ENCODE measurements at places on chromosomes 1 and 21. TPM values are rescaled to one million over a fixed set of nuclear protein-coding genes. Genes with fewer than 3 reads are reported as not detected.

Gene TMEM81
- total RNA-seq, result 2.3 TPM

Gene RABIF
- total RNA-seq, result 14.7 TPM

Gene KTI12
- total RNA-seq, result 4.3 TPM

Gene CCDC27
- total RNA-seq, result not detected

Gene FAM76A
- total RNA-seq, result 17.5 TPM

Gene SLC25A34
- total RNA-seq, result 8.1 TPM

Gene DCAF8
- total RNA-seq, result 123 TPM

Gene CYP2J2
- 45.6 TPM for total RNA-seq

Gene FBXO28
- total RNA-seq, result 35.0 TPM

Gene C1orf56
- total RNA-seq, result 1.3 TPM

DNA sequence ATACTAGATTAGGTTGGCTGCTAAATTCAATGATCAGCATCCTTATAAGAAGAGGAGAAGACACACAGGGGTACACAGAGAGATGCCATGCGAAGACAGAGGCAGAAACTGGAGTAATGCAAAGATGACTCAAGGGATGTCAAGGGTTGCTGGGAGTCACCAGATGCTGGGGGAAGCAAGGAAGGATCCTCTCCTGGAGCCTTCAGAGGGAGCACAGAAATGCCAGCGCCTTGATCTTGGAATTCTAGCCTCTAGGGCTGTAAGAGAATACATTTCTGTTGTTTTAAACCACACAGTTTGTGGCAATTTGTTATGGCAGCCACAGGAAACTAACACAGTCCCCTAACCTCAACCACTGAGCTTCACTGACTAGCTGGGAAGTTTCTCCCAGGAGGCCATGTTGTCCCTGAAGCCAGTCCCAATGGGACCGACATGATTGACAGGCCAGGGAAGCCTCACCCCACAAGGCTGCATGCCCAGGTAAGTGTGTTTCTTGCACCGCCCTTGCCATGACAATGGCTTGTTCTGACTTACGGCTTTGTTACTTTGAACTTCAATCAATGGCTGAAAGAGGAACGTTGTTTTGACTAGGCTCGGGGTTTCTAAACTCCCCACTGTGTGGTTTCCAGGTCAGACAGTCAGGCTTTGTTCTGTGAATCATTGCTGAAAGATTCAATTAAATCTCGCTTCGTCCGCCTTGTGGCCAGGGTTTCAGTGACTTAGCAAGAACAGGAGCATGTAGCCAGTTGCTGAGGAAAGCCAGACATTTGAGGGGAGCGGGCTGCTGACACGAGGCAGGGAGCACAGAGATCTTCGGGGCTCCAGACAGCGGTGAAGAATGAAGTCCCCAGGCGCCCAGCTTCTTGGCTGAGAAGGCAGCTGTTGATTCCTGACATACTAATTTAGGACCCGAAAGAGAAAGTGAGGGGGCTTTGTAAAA is 62.3 kb downstream of the RUNX1 start:
- DNase-seq, result no peak

- no peak for DNase-seq
Measured at GRCh38 chr1:19229828-19230325, 19.8 kb upstream of the UBR4 start.

- DNase-seq, result no peak
Measured at GRCh38 chr1:78049396-78049795, 3.6 kb downstream of the GIPC2 start.

DNA sequence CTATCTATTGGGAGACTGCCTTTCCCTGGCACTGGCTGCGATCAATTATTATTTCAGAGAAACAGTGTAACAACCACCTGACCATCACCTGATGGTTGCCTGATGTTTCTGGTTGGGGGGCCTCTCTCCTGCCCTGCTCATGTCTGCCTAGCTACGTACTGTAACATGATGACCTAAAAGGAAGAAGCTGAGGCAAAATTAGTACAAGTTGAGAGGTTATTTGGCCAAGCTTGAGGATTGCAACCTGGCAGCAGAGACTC is 58.3 kb downstream of the OLFML3 start:
- no peak for DNase-seq

DNA sequence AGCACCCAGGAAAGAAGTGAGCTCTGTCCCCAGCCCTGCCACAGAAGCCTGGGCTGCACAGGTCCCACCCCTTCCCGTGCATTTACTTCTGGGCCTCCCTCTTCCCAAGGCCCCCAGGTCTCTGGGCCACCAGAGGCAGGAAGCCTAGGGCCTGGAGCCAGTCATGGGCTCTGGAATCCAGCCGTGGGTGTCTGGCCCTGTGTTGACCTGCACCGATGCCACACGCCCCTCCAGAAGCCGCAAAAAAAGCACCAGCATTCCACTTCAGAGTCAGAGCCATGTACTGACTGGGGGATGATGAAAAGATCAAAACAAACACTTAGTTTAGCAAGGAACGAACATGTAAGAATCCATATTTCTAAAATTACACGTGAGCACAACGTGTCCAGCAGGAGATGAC is 141.7 kb downstream of the NPHP4 start:
- DNase-seq, result no peak

- DNase-seq, result no peak
Measured at GRCh38 chr1:234537236-234537635, 58.3 kb upstream of the TARBP1 start.

GRCh38 chr1:160993544-160994193 is 27.3 kb downstream of the F11R start:
- DNase-seq, result no peak

DNA sequence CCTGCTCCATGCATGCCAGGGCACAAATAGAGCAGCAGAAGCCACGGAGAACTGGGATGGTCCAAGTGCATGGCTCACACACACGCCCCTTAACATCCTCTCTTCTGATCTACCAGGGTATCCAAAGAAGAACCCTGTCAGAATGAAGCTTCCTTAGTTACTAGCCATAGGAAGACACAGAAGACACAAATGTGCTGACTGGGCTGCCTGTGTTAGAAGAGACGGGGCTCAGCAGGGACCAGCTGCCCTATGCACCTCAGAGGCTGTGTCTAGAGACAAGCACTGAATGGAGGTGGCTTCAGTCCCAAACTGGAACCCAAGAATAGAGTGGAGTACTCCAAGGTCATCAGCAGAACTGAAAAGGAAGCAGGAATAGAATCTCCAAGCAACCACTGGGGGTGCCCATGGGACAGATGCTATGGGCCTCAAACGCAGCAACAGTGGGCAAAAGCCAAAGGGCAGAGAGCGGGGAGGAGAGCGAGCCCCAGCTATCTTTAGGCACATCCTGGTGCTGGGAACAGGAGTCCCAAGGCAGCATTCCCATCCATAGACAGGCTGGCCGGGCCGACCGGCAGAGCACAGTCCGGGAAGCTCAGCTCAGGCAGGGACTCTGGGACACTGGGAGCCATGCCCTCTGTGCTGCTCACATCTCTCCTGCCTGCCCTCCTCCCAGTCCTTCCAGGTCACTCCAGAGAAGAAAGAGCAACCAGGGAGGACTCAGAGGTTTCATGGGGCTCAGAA is 9.5 kb downstream of the SLC6A9 start:
- DNase-seq, result no peak

- DNase-seq, result no peak
Measured at GRCh38 chr21:34132926-34133325, 59.5 kb downstream of the MRPS6 start.

- no peak for DNase-seq
Measured at GRCh38 chr1:34776911-34777310, 4.1 kb upstream of the GJB3 start.

DNA sequence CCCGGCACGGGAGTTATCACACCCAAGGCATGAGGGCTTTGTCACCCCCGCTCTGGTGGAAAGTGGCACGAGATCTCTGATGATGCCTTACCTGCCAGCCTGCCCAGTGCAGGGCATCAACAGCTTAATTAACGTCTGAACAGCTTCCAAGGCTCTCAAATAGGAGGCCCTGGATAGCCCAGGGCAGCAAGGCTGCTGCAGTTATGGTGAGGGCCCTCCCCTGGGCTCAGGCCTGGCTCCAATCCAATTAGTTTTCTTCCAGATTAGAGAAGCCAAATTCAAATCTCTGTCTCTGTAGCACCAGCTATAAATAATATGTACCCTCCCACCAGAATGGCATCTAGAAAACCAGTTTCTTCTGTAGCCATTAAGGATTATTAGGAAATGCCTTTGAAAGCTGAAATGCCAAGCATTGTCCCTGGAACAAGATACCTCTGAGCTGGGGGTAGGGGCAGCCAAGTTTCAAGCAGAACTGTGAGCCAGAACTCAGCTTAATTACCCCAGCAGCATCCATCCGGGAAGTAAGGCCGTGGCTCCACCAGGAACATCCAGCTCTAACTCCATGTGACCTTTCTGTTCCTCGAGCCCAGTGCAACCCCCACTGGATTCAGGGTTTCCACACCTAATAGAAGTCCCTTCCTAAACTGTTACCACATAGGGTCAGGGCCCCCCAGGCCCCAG is 12.5 kb downstream of the QSOX1 start:
- DNase-seq, result no peak

GRCh38 chr1:183810121-183810520 is 5.2 kb downstream of the RGL1 start:
- peak; percentile 22 for DNase-seq

- DNase-seq, result no peak
Measured at GRCh38 chr21:43345746-43346409, 81.1 kb downstream of the SIK1 start.

GRCh38 chr1:174022976-174023277 is 770 bp upstream of the RC3H1 start:
- DNase-seq, result no peak

DNA sequence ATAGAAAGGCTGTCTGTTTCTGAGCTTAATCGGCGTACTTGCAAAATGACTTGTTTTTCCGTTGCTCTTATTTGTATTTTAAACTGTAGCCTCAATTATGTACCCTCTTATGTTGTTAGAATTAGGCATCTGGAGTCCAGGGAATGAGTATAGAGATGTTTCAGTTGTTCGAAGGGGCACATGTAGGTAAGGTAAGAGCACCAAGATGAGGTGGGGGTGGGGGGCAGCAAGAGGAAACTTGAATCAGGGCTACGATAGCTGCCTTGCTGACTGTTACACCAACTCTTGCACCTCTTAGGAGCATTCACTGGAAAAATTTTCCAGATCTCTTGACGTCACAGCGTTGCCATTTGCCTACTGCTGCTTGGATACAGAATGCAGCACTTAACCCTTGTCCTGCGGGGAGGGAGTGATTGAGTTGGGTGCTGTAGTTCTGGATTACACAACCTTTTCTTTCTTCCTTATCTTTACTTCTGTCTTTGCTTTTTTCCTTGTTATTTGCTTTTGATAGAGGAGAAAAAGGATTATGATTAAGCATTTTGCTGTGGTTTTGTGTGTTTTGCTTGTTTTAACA is 3.2 kb downstream of the ATP1B1 start:
- no peak for DNase-seq

GRCh38 chr1:6891781-6892579 is 106.7 kb downstream of the CAMTA1 start:
- DNase-seq, result no peak

DNA sequence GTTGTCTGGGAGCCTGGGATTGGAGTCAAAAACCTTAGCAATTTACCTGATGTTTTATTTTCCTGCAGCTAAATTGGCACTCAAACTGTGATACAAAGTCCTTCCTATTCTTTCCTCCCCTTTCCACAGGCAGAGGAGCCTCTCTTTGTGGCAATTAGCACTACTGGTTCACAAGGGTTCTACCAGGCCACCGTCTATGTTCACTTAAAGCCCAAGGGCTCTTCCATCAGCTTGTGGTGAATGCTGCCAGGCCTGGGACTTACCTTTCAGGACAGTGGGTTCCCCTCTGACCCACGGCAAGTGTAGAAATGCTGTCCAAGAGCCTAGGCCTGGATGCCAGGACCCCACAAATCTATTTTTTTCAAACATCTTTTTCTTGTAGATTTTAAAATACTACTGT is 251.9 kb upstream of the B3GALT2 start:
- DNase-seq, result no peak

DNA sequence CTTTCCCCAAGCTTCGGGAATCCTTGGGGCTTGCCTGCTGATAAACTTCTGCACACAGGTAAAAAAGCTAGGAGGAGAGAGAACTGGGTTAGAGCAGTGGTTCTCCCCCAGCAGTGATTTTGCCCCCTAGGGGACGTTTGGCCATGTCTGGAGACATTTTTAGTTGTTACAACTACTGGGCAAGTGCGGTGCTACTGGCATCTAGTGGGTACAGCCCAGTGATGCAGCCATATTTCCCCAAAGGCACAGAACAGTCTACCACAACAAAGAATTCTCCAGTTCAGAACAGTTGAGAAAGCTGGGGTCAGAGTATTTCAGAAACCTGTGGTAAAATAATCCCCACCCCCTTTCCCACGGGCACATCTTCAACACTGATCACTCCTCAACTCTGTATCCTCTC is 41.3 kb downstream of the LRRC71 start:
- no peak for DNase-seq

DNA sequence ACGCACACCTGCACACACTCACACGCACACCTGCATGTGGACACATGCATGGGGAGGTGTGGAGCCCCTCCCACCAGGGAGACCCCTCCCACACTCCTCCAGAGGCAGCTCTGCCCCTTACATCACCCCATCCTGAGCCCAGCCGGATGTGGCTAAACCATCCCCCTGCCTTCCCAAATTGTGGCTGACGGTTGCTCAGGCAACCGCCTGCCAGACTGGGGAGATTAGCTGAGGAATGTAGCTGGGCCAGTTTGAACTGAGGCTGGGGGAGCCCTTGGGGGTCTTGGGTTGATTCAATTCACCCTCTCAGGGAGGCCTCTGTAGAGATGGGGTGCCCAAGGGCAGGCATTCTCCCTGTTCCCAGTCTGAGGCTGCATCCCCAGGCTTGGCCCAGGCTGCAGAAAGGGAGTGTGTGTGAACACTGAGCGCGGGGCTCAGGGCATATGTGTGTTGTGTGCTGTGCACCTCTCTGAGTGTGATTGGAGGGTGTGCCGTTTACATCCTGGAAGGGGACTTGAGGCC is 12.9 kb downstream of the PTPRU start:
- DNase-seq, result no peak

DNA sequence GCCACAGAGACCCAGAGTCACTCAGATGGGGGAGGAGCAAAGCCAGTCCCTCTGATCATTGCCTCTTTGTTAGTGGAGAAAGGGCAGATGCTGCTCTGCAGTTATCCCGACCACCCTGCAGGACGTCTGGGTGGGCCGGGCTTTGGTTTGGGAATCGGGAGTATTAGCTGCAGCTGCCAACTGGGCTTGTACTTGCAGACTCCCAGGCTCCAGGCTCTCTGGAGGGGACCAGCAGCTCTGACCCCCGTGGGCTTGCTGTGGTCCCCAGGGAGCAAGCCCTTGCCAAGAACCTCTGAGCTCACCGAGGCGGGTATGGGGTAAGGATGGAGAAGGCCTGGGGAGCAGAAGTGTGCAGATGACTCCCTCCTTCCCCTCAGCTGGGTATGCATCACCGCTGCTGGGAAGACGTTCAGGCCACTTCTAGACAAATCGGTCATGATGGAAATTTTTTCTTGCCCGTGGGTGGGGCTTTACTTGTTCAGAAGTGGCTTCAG is 21.6 kb downstream of the MAPKAPK2 start:
- DNase-seq, result peak; percentile 65

GRCh38 chr1:3573500-3573899 is 37.8 kb downstream of the MEGF6 start:
- no peak for DNase-seq

All from mucosa of descending colon (tissue), 3 donors.